ENCODE measurements at places on chromosomes 16 and 17. TPM values are rescaled to one million over a fixed set of nuclear protein-coding genes. Genes with fewer than 3 reads are reported as not detected.

RTN4RL1 gene
- 2.3 TPM for polyA plus RNA-seq

RFNG gene
- 38.1 TPM for polyA plus RNA-seq

AGRP gene
- not detected for polyA plus RNA-seq

ZNF771 gene
- polyA plus RNA-seq = 4.4 TPM

SLFN13 gene
- 1.1 TPM for polyA plus RNA-seq

CCDC40 gene
- 1.0 TPM for polyA plus RNA-seq

ARL5C gene
- polyA plus RNA-seq = not detected

KRT40 gene
- not detected for polyA plus RNA-seq

CDK5RAP3 gene
- polyA plus RNA-seq = 77.6 TPM

ALDH3A1 gene
- 1.3 TPM for polyA plus RNA-seq

ASB16 gene
- not detected for polyA plus RNA-seq

DNA sequence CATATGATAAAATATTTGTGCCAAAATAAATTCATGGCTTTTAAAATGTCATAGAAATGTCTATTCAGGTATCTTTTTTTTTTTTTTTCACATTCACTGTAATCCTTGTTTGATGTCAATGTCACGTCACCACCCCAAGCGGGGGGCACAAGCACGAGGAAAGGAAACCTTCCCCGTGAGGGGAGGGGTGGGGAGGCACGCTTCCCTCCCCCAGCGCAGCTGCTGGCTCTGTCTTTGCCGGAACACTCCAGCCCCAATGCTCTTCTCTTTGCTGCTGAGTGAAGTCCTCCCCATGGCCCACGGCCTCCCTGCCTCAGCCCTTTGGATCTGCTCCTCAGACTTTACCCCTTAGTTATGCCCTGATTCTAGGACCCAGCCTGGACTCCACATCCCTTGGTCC lies 1.5 kb downstream of the SLC35G3 start:
- no peak for DNase-seq

GRCh38 chr16:31327646-31328225 lies 27.2 kb upstream of the ITGAX start:
- DNase-seq = no peak

DNA sequence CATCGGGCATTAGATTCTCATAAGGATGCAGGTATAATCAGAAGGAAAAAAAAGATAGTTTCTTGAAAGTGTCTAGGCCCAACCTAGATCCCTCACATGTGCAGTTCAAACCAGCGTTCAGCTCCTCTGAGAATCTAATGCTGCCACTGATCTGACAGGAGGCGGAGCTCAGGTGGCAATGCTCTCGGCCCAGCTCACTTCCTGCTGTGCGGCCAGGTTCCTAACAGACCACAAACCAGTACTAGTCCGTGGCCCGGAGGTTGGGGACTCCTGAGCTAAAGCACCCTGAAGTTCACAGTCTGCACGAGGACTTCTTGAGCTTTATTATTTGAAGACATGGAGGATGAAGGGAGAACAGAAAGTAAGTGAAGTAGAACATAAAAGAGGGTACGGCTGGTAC lies 16.8 kb downstream of the SMCR8 start:
- no peak for DNase-seq

DNA sequence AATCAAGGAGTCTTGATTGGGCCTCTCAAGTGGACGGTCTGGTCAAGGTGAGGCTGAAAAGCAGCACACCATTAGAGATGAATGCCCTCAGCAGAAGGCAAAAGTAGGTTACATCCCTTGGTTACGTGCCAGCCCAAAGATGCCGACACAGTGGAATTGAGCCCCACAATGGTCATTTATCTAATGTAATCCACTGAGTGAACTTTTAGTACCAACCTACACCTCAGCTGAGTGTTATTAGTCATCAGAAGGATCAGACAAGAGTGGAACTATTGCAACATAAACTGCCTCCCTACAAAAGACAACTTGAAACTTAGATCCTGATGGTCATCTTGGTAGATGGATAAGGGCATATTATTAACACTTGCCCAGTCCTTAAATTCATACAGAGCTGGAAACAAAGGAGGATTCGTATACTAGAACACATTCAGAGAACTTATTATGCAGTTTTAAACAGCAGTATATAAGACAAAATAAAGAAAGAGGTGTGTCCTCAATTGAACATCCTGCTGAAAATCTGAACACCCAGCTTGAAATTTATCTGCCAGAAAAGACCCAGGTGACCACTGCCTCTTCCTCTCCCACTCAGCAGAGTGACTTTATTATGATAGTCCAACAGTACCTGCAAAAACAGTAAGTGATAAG lies 2.8 kb downstream of the DCUN1D3 start:
- no peak for DNase-seq

DNA sequence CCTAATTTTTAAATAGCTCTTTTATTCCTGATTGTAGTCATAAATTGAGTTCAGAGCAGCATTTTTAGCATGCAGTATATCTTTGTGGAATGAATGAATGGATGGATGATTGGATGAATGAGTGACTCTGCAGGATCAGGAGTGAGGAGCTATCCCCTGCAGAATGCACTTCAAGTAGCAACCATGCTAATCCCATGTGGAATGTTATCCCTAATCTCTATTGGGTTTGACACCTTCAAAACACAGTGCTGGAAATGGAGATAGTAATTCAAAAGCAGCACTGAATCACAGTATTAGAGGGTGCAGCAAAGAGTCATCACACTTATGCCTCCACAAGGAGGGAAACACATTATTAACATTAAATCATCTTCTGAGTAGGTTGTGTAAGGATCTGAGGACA lies 501.9 kb downstream of the SHISA9 start:
- DNase-seq = no peak

- DNase-seq = no peak
These were observed 131.0 kb upstream of the NUDT7 start for GRCh38 chr16:77591347-77591746.

DNA sequence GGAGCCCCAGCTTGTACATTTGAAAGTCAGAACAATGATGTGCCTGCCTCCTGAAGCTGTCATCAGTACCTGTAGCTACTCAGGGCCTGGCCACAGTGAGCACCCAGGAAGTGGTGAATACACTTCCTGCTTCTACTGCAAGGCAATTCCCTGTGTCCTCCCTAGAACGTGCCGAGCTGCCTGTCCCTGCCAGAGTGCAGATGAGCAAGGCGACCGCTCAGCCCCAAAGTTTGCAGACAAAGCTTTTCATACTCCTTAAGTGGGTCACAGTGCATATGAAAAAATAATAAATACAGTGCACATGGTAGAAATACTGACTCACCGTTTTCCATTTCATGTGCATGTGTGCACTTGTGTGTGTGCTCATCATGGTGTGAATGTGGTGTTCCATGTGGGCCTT lies 77.3 kb downstream of the MPRIP start:
- peak; percentile 79 for DNase-seq

GRCh38 chr16:3135126-3135715 lies 392 bp downstream of the ZNF213 start:
- DNase-seq = peak; percentile 25

DNA sequence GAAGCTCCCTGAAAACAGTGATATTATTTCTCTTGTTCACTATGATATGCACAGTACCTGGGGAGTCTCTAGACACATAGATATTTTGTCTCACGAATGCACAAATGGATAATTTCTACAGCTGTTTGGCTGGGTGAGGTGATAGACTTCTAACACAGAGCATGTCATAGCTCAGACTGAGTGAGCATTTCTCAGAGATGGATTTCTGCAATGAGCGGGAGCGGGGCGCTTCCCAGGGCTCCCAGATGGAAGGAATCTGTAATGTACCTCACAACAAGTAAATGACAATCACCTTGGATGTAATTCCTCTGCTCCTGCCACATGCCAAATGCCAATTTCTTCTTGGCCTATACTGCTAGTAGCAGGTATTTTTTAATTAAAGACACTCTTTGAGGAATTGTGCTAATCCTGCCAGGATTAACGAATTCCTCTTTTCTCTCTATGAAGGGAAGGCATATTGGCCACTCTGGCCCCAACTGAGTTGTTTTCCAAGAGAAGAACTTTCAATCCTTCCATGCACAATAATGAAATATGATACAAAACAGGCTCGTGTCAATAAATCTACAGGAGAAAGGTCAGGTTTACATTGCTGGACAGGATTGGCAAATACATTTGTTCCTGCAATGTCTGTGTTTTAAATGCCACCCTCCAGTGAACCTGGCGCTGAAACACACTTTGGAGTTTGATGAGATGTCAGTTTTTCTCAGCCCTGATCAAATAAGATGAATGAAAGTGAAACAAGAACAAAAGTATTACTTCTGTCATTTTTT lies 185.3 kb downstream of the CBLN1 start:
- no peak for DNase-seq

DNA sequence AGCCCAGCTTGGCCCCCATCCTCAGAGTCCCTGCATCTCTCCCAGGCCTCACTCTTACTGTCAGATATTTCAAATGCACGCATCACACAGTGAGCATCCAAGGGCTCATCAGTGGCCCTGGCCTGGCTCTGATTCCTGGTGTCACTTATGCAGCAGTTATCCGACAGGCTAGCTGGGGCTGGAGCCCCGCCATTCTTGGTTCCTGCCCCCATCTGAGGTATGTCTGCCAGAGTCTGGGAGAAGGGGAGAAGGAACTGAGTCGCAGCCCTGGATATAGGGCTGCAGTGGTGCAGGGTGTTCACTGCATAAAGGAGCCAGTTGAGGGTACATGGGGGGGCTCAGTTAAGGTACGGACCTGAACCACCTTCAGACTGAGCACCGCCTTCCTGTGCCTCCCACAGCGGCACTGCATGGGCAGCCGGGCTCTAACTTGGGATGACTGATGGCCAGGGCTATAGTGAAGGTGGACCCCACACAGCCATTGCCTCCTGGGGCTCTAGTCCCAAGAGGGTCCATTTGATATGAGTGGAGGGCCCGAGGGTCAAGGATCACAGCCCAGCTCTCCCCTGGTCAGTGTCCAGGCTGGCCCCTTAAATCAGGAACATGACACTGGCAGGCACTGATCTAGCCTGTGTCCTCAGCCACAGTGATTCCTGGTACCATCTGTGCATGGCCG lies 1.8 kb upstream of the RASD1 start:
- no peak for DNase-seq

DNA sequence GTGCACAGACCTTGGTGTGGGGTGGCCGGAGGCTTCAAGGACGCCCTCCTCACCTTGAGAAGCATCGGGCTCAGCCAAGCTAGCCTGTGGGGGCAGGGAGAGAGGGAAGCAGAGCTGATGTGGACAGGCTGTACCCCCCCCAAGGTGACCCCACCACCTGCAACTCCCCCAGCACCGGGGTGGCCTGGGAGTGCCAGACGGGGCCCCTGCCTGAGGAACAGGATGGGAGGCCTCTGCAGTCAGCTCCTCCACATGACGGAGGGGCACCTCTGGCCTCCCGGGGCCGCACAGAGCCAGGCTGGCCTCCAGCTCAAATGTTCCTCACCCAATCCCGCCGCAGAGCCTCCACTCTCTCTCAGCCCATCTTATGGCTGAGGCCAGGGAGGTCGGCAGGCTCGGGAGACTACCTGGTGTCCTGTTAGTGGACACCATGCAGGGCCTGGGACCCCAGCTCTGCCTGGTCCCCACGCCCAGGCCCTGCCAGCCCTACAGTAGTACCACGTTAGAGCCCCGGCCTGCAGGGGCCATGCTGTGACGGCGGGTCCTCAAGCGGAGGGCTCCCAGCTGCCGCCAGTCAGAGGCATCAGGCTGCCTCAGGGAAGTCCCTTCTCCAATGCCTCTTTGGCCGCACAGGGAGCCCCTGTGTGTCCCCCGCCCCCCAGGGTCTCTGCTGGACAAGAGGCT lies 19.4 kb upstream of the SLC38A10 start:
- DNase-seq = no peak

GRCh38 chr17:55546991-55547664 lies 35.9 kb upstream of the SMIM36 start:
- DNase-seq = no peak

DNA sequence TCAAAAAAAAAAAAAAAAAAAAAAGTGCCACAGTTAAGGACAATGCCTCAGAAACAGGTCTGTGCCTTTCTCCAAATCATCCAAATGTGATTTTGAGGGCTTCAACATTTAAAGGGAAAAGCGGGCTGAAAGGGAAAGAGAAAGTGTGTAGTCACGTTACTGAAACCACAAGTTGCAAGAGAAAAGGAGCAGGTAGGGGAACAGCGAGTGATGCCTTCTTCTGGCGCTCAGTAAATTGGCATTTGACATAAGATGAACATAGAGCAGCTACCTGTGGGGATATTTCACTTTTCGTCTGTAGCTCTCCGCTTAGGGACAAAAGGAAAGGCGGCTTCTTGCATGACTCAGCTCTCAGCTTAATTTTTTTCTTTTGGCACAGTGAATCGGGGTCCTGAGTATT lies 11.1 kb downstream of the CMTM2 start:
- DNase-seq = no peak

DNA sequence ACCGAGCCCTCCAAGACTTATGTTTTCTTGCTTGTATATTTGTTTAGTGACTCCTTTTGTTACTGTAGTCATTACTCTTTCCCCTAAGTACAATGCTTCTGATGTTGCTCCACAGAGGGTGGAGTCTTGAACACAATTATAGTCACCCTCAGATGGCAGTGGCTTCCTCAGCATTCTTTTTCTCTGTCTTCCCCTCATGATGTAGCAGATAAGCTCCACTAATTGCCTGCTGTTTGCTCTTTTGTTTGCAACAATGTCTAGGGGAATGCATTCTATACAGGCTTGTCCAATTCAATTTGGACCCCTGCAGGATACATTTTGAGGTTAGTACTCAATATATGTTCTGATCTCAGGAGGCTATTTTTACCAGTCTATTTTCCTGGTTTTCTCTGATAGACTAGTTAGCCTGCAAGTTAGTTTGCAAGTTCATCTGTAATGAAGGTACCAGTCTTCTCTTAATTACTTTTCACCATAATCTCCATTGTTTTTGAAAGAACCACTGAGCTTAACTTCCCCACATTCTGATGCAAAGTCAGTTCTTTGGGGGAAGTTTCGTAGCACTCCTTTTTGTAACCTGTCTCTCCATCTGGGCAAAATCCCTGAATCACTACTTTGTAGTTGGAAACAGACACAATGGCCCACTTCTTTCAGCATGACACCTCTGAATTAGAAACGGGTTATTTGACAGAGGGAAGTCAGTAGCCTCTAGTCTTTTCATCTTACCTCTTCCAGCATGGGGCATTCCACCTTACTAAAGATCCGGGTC lies 1509.2 kb downstream of the CDH11 start:
- no peak for DNase-seq

DNA sequence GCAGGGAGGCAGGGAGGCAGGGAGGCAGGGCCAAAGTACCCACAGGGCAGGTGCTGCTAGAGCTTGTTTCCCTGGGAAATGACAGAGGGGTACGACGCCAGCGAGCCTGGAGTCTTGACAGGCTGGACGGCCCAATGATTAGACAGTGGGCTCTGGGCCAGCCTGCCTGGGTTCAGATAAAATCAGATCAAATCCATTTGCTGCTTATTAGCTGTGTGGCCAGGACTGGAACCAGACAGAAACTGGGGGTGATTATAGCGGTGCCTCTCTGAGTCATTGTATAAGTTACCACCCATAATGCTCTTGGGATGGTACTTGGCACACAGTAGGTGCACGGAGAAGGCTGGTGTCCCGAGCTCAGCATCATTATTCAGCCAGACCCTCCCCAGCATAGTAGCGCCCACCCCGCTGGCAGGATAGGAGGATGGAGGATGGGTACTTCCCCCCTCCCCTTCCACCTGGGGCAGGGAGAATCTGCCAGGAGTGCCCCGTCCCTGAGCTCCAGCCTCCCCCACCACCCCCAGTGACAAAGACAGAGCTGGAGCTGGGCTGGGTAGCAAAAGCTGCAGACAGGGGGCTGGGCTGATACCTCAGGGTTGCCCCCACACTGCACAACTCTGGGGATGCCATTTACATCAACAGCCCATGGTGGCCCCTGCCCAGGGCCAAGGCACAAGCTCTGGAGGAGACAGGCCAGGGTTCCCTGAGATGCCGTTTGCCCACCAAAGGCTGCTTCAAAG lies 77.6 kb upstream of the TNRC6C start:
- no peak for DNase-seq

GRCh38 chr17:71482625-71483024 lies 638.2 kb upstream of the SOX9 start:
- DNase-seq = no peak

All from foreskin keratinocyte (primary cell).